ENCODE measurements at places on chromosomes 1 and 21.

DNA sequence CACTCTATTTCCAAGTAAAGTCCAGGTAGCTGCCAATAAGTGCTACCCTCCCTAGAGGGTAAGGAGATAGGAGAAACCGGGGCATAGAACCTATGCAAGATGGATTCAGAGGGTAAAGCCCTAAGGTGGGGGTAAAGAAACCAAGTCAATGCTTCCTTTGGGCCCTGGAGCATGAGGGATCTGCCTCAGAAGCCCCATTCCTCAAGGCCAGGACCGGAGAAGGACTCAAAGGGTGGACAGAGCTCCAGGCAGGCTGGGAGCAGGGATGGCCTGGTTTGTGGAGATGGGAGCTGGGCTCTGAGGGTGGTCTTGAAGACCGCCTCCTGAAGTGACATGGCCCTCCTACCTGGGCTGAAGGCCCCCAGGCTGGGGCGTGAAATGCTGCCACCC, 3.9 kb downstream of the EPHA2 start:
- no peak for DNase-seq

- no peak for DNase-seq
Observed at GRCh38 chr21:38765056-38765455, 40.7 kb upstream of the ETS2 start.

DNA sequence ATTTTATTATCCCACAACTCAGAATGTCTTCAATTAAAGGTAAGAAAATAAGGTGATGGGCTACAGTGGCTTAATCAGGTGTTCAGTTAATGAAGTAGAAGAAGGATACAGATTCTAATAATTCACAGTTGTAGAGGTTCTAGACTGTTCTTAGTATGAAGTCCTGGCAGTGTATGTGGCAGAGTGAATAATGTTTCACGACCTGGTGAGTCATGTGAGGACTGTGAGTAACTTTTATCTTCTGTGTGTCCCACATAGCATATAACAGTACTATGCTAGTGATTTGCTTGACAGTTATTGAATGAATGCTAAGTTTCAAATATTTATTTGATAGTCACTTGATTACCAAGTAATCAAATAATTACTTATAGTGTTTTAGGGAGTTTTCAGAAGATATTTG, 20.0 kb downstream of the SLC16A4 start:
- no peak for DNase-seq

- no peak for DNase-seq
Observed at GRCh38 chr1:99062192-99062591, 57.5 kb upstream of the PLPPR5 start.

DNA sequence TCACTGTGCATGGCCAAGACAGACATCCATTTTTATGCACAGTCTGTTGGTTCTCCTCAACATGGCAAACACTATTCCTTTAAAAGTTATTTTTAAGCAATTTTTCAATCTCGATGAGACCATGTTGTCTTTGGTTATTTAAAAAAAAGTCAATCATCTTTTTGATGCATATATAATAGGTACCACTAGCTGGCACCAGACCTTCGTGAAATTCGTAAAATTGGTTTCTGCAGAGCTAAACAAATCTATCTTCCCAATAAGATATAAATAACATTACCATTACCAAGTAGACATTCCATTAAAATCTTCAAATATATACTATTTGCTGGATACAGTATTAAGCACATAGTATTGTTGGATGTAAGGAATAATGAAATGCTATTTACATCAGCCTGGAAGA, 220.0 kb upstream of the GREM2 start:
- DNase-seq = no peak

DNA sequence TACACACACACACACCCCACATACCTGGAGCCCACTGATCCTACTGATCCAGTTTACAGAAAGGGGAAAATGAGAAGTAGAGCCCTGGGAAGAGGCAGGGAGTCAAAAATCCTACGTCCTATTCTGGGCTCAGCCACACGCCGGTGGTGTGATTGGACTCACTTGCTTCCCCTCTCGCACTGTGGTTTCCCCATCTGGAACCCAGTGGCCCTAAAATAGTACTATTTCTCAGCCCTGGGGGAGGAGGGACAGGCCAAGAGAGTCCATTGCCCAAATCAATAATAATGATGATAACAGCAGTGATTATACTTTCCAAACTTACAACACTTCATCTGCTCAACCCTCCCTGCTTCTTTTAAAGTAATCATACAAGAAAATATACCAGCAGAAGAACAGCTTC, 2.9 kb upstream of the PIGR start:
- DNase-seq = no peak

- no peak for DNase-seq
Observed at GRCh38 chr21:35226968-35227744, 178.1 kb upstream of the RUNX1 start.

DNA sequence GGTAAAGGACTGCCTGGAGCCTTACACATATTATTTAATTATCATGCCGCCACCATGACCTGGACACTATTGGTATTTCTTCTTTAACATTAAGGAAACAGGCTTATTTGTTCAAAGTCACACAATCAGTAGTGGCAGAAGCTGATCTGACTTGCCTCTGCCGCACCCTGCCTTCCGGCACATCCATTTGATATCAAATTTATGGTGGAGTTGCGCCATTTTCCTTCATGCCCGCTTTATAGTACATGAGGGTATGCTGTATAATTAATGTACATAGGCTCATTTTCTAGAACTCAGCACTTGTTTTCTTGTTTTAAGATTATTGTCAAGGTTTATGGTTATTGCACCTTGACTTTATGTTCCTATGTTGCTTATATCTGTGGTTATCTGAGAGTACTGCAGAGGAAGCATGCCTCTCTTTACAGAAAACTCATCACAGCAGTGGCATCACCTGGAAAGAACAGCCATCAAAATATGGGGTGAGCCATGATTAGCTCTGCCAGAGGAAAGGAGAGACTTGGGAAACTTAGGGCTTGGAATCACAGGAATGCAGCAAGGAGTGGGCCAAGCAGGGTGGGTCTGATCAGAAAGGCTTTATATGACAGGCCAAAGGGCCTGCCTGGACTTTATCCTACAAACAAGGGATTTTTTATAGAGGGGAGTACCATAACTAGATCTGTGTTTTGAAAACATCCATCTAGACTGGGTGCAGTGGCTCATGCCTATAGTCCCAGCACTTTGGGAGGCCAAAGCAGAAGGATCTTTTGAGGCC, 72.2 kb upstream of the GJB5 start:
- DNase-seq = no peak
